ENCODE measurements at places on chromosomes 5 and 9. TPM values are rescaled to one million over a fixed set of nuclear protein-coding genes. Genes with fewer than 3 reads are reported as not detected.

NRG2 gene
- total RNA-seq = 6.9 TPM

DNA sequence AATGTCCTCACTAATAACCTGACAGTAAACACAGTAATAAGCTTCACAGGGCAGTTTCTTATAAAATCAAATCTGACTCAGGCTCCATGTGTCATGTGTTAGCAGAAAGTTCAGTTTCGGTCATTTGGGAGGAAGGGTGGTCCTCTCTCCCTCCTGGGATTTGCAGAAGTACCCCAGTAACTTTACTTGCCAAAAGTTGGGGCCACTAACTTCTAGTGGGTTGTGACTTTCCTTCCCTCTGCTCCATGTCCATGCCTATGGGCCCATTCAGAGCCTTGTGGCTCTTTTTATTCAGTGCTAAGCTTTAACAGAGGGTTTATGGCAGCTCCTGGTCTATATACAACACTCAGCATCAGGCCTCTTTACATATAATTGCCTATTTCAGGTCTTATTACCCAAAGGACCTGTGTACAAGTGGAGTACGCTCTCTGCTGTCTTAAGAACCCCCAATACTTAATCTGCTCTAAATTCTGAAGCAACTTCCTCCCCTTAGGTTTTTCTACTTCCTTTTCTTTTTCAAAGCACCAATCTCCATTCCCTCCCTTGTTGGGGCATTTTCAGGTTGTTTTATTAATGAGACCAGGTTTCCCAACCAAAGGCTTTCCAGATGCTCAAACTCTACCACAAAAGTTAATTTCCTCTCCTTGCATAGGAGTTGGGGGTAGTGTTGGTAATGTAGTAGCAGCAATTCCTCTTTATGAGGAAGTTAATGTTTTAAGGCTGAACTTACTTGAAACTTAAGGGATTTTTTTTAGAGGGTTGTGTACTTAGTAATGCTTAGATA is 107.7 kb downstream of the CCDC192 start:
- no peak for DNase-seq

GRCh38 chr9:24817756-24818155 is 272.1 kb upstream of the IZUMO3 start:
- no peak for DNase-seq

- DNase-seq = no peak
These were observed 25.2 kb downstream of the ANKRA2 start for GRCh38 chr5:73540192-73540591.

DNA sequence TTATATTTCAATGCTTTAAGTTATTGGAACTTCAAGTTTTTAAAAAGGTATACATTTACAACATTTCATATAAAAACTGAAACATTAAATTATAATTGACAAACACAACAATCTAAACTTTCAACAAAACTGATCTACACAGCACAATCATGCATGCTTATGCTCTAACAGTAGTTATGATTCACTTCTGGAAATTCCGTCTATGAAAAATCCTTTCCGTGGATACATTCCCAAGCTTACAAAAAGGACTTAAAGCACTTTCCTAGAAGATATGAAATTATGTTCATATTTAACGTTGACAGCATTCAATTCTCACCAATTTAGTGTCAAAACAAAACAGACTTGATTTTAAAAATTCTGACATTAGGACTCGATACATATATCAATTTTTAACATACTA is 3.7 kb downstream of the HNRNPH1 start:
- no peak for DNase-seq

Data from thoracic aorta (tissue), 2 donors.